ENCODE measurements at places on chromosomes 7 and 10.

GRCh38 chr7:8423057-8423456, 10.4 kb upstream of the NXPH1 start:
- no peak for DNase-seq

DNA sequence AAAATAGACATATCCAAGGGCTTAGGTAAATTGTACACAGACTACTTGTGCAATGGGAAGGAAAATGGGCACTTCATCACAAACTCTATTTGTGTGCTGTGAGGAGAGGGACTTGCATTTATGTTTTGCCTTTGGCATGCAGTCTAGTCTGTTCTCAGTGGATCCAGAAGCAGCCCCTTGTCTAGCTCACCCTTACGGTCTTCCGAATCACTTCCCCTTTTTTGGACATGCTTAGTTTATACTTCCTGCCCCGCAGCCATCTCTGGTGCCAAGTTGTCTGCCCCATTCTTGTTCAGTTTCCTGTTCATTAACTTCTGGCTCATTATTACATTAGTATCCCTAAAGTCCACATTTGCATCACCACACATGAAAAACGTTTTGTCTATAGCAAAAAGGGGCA, 161.6 kb downstream of the NRCAM start:
- DNase-seq = no peak

DNA sequence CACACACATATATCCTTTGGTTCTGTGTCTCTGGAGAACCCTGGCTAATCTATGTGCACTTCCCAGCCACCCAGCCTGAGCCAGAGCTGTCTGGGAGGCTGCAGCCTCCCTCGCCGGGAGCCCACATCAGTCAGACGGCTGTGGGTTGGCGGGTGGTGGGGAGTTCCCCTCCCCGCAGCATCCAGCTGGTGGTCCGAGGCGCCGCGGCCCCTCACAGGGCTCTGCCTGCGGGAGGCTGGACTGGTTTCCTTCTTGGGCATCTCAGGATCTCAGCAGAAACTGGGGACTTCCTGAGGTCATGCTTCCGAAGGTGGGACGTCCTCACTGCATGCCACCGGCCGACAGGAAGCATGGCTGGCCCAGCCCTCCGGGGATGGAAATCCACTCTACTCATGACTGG, 22.0 kb upstream of the PSMG3 start:
- DNase-seq = no peak

GRCh38 chr10:11886851-11887250, 63.7 kb downstream of the PROSER2 start:
- DNase-seq = no peak

DNA sequence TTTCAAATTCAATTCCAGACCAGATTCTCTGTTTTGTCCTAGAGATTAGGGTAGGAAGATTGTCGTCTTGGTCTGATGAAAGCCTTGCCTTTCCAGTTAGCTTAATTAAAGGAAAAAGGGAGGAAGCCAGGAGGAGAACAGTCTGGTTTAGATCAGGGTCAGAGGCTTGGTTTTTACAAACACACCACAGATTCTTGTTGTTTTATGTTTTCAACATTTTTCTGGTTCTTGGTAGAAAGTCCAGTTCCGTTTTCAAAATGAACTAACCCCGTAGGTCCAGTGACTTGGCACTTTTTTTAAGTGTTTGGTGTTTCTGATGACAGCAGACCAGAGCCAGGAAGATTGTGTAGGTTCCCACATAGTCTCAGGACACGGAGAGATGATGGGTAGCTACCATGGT, 167.1 kb upstream of the INHBA start:
- DNase-seq = no peak

DNA sequence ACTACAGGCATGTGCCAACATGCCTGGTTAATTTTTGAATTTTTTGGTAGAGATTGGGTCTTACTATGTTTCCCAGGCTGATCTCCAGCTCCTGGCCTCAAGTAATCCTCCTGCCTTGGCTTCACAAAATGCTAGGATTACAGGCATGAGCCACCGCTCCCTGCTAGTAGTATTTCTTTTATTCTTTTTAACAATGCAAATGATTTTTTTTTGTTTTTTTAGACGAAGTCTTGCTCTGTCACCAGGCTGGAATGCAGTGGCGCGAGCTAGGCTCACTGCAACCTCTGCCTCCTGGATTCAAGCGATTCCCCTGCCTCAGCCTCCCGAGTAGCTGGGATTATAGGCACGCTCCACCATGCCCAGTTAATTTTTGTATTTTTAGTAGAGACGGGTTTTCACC, 58.1 kb downstream of the SVIL start:
- no peak for DNase-seq

GRCh38 chr7:45974540-45975360, 53.7 kb upstream of the IGFBP3 start:
- no peak for DNase-seq

DNA sequence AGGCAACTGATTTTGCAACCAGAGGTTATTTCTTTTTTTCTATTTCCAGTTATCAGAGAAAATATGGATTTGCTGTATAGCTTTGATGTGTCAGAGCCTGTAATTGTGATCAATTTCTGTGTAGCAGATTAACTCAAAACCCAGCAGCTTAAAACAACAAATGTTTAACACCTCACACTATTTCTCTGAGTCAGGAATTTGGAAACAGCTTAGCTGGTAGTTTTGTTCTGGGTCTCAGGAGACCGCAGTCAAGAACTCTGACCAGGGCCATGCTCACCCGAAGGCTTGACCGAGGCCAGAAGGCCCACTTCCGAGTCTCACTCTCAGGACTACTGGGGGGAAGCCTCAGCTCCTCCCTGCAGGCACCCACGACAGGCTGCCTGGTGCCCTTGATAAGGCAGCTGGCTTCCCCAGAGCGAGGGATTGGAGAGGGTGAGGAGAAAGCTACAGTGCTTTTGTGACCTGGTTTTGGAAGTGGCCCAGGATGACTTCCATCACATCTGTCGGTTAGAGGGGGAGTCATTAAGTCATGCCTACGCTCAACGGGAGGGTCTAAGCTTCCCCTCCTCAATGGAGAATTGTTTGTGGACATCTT, 105.7 kb upstream of the SHH start:
- DNase-seq = no peak

GRCh38 chr7:77235276-77235675, 35.7 kb upstream of the FGL2 start:
- DNase-seq = peak; percentile 30

- no peak for DNase-seq
Observed at GRCh38 chr7:7695111-7695817, 23.1 kb downstream of the RPA3 start.

- peak; percentile 9 for DNase-seq
Observed at GRCh38 chr10:129097776-129098330, 369.2 kb upstream of the MGMT start.

GRCh38 chr7:146002431-146003078, 114.0 kb upstream of the CNTNAP2 start:
- peak; percentile 57 for DNase-seq

- DNase-seq = no peak
Observed at GRCh38 chr10:71623986-71624291, 95.6 kb downstream of the C10orf105 start.

DNA sequence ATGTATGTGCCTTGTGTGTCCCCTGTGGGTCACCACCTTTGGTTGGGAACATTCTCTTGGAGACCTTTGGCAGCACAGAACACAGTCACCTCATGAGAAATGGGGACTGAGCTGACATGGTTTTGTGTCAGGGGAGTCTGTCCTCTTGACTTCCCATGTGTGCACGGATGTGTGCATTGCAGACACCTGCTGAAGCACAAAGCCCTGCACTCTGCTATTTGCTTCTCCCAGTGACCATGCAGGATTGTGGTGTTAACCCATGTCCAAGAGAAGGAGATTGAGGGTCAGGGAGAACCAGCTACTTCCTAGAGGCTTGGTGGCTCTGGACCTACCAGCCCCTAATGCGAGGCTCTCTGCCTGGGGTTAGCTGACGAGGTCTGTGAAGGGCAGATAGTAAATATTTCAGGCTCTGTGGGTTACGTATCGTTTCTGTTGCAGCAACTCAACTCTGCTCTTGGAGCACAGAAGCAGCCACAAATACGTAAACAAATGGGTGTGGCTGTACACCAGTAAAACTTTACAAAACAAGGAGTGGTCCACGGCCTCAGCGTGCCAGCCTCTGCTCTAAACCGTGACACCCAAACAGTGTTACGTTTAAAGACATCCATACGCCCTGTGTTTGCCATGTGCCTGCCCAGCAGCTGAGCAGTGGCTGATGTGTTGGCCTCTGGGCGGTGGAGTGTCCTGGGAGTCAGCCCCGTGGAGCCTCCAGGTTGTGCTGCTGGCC, 51.7 kb downstream of the ADCY1 start:
- DNase-seq = no peak

DNA sequence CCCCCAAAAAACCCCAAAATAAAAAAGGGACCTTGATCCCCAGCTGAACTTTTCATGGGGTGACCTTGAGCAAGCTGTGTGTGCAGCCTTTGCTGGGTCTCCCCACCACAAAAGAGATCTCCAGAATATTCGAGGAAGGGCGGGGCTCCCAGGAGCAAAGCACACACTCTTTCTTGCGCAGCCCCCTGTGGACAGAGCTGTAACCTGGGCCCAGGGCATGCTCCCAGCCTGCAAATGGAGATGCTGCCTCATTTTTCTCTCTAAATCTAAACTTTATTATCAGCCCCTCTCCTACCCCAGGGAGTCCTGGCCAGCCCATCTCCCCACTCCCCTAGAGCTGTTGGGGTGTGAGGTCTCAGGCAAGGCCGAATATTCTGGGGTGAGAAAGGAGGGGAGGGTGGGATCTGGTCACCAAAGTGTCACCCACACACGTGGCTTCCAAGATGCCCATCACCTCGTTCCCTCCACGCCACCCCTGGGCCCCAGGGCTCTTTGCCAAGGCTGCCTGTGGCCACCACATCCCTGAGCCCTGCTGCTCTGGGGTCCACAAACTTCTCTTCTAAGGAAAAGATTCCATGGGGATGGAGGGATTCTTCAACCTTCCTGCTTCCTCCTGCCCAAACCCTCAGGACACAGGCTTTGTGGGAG, 1.7 kb upstream of the CALML3 start:
- DNase-seq = no peak

- DNase-seq = peak; percentile 15
Observed at GRCh38 chr10:55374060-55374459, 573.0 kb upstream of the PCDH15 start.

DNA sequence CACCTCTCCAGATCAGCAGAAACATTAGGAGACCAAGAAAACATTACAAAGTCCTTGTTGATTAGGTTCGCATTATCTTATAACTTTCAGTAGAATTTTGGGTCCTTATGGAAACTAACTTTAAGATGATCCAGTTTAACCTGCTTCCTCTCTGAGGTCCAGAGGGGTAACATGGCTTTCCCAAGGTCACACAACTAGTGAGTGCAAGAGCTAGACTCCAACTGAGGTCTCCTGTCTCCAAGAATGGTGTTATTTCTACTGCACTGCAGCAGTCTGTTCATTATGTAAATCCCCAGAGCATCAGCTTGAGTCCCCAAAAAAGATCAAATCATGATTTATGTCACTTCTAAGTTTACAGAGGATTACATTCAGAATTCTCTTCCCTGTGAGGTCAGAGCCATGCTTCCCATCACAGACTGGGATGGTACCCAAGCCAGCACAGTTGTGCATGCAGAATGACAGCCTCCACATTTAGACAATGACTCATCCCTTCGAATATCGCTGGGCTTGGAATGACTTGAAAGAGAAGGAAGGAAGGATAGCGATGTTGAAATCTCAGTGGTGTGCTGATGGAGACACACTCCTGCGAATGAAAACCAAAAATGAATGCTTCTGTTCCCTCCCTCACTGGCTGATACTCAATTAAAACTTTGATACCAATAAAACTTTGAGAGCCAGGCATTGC, 163.1 kb upstream of the PLXNA4 start:
- peak; percentile 98 for DNase-seq

DNA sequence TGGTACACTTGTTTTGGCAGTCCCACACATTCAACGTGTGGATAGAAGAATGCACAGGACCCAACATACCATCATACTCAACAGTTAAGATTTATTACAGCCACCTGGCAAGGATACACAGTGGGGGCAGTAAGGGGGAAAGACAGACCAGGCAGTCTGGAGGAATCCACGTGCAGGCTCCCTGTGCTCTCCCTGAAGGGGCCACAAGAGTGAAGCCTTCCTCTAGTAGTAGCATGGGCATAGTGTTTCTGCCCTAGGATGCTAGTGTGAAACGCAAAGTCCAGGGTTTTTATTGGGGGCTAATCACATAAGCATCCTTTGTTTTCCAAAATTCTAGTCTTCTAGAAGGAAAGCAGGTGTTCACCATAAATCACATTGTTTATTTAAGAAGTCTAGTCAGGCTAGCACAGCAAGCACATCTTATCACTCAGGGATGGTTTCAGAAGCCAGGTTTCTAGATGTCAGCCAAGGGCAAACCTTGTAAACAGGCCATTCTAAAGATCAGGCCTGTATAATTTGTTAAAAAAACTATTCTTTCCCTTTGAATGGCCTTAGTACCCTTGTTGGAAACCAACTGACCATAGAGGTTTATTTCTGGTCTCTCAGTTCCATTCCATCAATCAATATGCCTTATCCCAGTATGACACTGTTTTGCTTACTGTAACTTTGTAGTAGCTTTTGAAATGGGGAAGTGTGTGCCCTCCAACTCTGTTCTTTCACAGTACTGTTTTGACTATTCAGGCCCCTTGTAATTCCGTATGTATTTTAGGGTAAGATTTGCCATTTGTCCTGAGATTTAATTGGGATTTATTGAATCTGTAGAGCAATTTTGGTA, 12.4 kb upstream of the TFAM start:
- no peak for DNase-seq

- peak; percentile 99 for DNase-seq
Observed at GRCh38 chr10:62433181-62433692, 59.1 kb downstream of the ZNF365 start.

DNA sequence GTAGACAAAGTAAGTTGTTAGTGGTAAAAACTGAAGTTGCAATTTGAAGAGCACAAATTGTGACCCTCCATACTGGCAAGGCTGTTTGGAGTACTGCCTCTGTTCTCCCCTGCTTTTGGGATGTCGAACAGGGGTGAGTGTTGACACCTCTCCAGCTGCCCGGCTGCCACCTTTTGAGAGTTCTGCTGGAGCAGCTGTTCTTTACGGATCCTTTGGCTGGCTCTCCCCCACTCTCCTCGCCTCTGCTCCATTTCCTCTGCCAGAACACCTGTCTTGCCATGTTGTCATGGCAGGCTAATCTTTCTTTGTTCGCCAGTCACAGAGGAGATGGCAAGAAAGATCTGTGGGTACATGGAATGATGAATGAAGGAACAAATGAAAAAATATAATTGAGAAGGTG, 34.9 kb downstream of the INSYN2A start:
- no peak for DNase-seq

DNA sequence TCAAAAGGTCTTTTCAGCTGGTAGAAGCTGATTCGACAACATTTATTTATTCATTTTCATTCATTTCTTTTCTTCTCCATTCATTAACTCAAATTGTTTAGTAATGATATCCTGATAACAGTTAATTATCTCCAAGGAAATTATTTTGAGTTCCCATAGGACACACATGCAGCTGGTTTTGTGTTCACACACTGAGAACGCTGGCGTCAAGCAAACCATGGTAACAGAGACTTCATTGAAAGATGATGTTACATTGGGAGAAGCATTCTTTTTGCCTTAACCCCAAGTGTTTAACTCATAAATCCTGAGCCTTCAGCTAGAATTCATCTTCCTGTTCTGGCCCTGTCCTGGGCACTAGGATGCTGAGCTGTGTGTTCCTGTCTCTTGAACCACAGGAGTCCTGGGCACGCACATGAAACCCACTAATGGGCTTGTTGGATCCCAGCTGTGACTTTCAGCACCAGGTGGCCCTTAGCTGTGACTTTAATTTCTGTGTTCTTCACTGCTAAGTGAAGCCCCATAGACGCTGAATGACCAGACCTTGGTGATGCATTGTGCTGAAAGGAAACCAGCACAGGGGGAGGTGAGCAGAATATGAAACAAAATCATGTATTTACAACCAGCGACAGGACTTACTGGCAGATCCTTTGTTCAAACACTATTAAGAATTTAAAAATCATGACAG, 121.5 kb upstream of the PRSS58 start:
- no peak for DNase-seq

- peak; percentile 20 for DNase-seq
Observed at GRCh38 chr7:15723841-15724240, 37.4 kb upstream of the MEOX2 start.
